Cerebellar nuclear complex (tissue), 1 donor: ENCODE measurements at places on chromosomes 13 and 19.

- no peak for DNase-seq
Observed at GRCh38 chr13:78659732-78660494, 958 bp upstream of the OBI1 start.

DNA sequence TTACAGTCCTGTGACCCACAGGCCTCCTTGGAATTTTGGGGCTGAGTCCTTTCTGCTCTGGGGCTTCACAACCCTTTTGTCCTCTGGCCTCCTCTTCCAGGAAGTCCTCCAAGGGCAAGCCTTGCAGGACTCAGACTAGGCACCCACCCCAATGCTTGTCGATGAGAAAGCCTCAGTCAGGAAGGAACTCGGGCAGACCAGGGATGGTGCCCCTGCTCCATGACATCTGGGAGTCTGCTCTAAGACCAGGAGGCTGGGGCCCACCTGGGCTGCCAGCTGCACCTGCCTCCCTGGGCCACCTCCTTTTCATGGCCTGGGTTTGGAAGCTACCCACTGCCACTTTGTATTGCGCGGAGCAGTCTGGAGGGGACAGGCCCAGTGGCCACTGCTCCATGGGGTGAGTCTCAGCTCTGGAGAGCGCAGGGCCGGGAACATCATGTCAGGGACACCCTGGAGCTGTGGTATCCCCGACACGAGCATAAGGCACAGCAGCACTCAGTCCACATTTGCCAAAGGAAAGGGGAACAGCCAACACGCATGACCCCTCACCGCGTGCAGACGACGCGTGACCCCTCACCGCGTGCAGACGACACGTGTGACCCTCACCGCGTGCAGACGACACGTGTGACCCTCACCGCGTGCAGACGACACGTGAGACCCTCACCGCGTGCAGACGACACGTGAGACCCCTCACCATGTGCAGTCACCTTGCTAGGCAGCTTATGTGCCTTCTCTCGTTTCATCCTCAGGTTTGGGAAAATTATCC, 10.8 kb downstream of the C2CD4C start:
- DNase-seq = no peak

DNA sequence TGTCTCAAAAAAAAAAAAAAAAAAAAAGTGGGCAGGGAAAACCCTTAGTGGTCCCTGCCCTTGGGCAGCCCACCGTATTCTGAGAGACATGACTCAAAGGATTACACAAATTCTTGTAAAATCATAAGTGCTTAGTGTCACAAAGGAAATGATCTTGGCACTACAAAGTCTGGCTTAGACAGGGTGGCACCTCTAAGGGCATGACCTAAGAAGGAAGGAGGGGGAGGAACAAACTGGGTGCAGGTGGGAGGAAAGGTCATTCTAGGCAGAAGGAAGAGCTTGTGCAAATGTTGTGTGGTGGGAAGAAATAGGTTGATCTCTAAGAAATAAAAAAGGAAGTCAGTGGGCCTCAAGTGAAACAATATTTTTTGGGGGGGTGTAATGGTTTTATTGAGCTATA, 10.4 kb downstream of the PNPLA6 start:
- DNase-seq = no peak

GRCh38 chr13:41639955-41640780, 182.8 kb downstream of the RGCC start:
- no peak for DNase-seq
